CD8-positive, alpha-beta memory T cell (primary cell): ENCODE measurements at places on chromosomes 3 and 15. TPM values are rescaled to one million over a fixed set of nuclear protein-coding genes. Genes with fewer than 3 reads are reported as not detected.

GRCh38 chr3:138222942-138223287 lies 35.8 kb downstream of the ARMC8 start:
- H3K36me3 ChIP-seq = peaks cover 40% of the 10 kb centered on the region
- no peak overlapping the region for H3K4me3 ChIP-seq
- H3K27ac ChIP-seq = no peak overlapping the region
- H3K27me3 ChIP-seq = no peaks in the 10 kb centered on the region

DNA sequence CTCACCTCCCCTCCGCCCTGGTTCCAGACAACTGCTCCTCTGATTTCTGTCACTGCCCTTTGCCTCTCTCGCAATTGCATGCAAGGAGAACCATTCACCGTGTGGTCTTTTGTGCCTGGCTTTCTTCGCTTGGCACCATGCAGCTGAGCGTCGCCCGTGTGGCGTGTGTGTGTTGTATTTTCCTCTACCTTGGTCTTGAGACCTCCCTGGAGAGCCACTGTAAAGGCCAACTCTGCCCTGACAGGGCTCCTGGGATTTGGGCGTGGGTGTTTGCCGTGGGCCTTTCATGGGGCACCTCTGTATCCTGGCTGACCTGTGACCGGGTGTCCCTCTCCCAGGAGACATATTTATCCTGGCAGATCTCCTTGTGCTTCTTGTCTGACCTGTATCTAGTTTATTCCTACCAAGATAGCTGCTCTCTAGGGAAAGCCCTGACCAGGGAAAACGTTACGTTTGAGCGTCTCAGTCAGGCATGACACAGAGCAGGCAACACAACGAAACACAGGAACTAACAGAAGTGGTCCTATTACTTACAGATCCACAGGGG lies 2.0 kb upstream of the PIGZ start:
- no peaks in the 10 kb centered on the region for H3K4me1 ChIP-seq
- no peak overlapping the region for H3K4me3 ChIP-seq
- no peaks in the 10 kb centered on the region for H3K27me3 ChIP-seq
- H3K36me3 ChIP-seq = no peaks in the 10 kb centered on the region

DNA sequence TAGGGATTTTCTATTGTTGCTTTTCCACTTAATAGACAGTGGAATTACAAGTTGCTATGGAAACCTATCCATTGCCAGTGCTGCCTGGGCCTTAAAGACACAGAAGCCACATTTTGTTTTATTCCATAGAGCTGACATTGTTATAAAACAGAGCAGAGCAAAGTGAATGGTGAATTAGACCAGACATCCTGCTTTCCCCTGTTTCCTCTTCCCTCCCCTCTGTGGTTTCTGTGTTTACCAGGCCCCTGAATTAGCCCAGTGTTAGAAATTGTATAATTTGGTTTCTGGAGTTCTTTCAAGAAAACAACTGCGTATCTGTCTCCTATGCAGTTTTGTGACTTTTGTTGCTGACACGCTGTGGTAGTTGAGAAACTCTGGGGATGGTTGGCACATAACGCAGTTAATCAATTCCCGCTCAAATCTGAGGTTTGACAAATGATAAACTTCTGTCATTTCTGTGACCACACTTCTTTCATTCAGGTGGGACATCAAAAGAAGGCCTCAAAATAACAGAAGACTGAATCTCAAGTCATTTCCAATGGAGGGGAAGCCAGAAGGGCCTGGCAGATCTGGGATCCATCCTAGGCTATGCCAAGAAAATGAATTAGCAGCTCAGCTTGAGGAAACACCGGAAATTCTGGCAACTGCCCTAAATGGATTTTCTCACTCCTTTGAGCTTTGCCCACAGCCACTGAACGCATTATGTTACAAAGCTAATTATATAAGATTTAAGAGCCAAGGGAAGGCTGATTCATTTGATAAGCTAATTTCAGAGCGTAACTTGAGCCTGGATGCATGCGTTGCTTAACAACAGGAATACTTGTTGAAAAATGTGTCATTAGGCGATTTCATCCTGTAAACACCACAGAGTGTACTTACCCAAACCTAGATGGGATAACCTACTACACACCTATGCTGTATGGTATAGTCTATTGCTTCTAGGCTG lies 46.9 kb downstream of the NR1D2 start:
- no peaks in the 10 kb centered on the region for H3K4me1 ChIP-seq
- no peaks in the 10 kb centered on the region for H3K36me3 ChIP-seq
- no peaks in the 10 kb centered on the region for H3K27me3 ChIP-seq
- no peak overlapping the region for H3K4me3 ChIP-seq
- DNase-seq = no peak

Gene TMEM40
- not detected for total RNA-seq
